NCI-H1436 treated with DMSO at 0.1 percent for 48 hours (cell line): ENCODE measurements at places on chromosomes 4 and X.

- DNase-seq: no peak
These were observed 76.7 kb upstream of the ARHGAP24 start for GRCh38 chr4:85398276-85398675.

DNA sequence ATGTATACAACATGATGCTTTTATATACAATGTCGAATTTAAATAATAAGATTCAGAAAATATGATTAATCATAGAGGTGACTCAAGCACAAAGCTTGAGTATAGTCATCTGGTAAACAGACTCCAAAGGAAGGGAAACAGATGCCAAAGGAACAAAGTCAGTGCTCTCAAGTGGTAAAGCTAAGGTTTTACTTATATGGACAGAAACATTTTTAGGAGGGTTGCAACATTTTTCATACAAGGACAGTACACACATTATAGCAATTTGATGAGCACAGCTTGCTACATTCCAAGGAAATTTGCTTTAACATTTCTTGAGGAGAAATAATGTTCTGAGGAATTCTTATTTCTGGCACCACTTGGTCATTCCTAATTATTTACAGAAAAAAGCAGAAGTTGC is 333.4 kb upstream of the AADAT start:
- no peak for DNase-seq

- no peak for DNase-seq
These were observed 10.1 kb downstream of the FGFRL1 start for GRCh38 chr4:1021386-1022050.

DNA sequence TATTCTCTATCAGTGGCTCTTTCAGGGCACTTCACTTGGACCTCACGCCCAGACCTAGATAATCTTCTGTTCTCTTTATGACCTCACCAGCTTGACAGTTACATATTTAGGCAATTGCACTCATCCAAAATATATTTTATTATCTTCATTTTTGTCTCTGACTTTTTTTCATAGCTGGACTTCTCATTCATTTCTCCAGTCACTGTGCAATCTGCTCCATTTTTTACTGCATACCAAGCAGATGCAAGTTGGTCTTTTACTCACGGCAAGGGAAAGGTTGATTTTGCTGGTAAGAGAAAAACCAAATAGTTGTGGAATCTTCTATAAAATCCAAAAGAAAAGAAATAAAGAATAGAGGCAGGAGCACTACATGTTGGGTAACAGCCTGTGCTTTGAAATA is 31.7 kb downstream of the MAD2L1 start:
- DNase-seq: no peak

DNA sequence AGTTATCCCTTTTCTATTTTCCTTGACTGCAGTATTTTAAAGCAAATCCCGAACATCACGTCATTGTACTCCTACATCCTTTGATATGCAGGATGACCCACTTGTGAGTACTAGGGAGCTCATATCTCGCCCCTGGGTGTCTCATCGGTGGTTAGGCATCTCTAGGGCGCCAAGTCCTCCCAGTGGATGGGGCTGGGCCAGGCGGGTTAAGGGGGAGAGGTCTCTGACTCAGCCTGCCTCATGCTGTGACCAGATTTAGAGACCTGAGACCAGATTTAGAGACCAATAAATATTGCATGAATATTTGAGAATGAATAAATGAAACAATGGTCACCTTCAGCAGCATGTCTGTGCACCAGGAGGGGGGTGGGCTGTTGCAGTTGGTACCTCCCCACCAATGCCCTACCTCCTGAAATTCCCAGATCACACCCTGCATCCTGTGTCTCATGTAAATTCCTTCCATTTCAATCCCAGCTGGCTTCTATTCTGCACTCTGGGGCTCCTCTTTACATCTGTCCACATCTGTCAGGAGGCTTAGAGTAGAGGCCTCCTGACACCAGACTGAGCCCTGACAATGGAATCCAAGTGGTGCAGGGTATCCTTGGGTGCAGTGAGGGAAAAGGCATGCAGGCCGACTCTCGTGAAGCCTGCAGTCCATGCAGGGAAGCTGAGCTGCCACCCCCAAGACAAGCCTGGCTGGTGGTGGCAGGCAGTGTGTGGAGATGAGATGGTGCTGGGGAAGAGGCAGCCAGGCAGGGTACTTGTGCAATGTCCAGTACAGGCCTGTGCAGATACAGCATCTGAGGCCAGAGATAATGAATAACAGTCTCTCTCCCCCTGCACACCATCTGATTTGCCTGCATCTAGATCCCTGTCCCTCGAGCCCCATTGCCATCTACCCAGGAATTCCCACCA is 5.2 kb downstream of the APLN start:
- DNase-seq: no peak

DNA sequence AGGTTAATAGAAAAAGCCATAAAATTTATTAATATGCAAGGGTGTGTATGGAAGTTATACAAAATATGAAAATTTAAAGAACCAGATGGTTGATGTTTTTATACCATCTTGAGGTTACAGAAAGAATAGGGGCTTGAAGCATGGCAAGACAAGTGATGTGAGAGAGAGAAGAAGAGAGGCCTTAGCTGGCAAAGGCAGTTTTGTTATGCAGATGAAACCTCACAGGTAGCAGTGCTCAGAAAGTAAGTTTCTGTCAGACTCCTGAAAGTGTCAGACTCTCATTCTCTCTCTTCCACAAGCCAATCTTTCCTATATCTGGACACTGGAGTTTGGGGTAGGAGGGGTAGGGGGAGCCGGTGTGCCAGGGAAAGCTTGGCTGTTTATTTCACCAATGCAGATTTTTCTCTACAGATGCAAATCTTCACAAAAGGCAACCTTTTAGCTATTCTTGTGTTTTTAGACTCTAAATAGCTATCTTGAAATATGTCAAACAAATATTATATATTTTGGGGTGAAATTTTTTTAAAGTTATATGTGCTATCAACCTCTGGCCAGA is 124.5 kb downstream of the CFAP299 start:
- no peak for DNase-seq

DNA sequence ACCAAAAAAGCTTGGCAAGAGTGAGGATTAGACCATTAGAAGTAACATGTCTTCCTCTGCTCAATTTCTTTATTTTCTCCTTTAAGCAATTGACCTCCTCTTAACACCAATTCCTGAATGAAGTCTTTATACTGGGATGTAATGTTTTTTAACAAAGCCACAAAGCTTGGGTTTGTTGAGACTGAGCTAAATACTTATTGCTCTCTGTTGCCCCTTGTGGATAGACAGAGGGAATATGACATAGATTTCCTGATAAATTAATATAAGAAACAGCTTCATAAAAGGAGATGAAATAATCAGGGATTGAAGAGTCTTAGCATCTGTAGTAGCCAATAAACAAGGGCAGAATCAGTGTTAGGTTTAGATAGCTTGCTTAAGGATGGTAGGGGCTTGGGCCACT is 57.6 kb downstream of the CCDC160 start:
- DNase-seq: no peak

- DNase-seq: no peak
These were observed 3.4 kb downstream of the CXCL8 start for GRCh38 chr4:73743795-73744194.

- DNase-seq: no peak
These were observed 1646.9 kb upstream of the ADGRL3 start for GRCh38 chr4:59553063-59553720.

DNA sequence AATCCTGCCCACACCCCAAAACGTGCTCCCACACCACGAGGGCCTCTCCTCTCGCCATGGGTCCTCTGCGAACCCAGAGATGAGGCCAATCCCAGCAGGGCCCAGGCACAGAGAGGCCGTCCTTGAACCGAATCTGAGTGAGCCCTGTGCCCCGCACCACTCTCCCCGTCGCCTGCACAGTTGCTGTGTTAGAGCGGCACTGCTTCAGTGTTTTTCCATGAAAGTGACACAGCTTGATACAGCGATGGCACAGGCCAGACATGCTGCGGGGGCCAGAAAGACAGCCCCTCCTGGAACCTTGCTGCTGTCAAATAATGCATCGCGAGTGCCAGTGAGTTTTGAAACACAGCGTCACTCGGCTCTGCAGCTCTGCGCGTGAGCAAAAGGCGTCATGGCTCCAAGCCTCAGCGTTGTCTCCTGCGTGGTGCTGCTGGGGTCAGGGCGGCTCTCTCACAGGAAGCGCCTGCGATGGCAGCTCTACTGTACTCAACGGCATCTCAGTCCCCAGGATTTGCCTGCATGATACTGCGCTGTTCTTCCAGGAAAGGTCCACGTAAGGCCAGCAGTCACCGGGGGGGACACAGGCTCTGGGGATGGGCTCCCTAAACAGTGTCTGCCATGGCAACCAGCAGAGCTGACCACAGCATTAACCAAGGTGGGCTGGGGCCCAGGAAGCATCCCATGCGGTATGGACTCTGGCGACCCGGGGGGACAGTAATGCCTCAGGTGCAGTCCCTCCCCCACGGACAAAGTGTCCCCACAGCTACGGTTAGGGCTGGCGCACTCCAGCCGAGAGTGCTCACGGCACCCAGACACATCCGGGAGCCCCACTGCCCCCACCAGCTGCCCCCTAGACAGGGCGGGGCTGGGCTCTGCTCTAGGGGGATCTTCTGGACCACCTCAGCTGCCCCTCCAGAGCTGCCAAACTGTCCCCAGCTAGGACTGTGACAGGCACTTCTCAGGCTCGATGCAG is 63.1 kb downstream of the ACOX3 start:
- no peak for DNase-seq

- no peak for DNase-seq
These were observed 36.9 kb upstream of the MAN2B2 start for GRCh38 chr4:6538111-6538510.

DNA sequence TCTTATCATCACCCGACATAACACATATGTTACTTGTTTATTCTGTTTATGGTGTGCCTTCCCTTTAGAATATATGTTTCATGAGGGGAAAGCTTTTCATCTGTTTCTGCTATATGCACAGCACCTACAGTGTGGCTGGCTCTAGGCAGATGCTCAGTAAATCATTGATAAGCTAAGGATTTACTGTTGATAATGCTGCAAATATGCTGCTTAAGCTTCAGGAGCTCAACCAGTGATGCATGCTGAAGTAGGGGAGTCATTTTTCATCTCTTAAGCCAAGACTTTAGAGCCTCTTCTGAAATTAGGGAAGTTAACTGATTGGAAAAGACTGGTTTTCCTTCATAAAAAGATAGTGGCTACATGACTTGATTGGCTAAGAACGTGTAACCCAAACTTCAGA is 16.4 kb downstream of the FAT4 start:
- no peak for DNase-seq

GRCh38 chr4:6550821-6551220 is 24.2 kb upstream of the MAN2B2 start:
- DNase-seq: no peak

GRCh38 chr4:152165146-152165545 is 370.7 kb downstream of the FBXW7 start:
- DNase-seq: no peak

- no peak for DNase-seq
These were observed 14.7 kb upstream of the VSIG1 start for GRCh38 chrX:108029928-108030711.

DNA sequence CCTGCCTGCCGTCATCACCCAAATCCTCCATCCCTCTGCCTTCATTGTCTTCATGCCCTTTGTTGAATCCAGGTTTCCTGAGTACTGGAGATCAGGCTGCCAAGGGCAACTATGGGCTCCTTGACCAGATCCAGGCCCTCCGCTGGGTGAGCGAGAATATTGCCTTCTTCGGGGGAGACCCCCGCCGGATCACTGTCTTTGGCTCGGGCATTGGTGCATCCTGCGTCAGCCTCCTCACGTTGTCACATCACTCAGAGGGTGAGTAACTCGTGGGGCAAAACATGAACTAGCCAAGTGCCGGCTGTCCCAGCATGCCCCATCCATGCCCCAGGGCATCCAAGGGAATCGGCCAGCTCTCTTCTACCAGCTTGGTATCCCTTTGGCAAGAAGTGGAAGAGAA is 19.4 kb downstream of the NLGN3 start:
- DNase-seq: no peak

DNA sequence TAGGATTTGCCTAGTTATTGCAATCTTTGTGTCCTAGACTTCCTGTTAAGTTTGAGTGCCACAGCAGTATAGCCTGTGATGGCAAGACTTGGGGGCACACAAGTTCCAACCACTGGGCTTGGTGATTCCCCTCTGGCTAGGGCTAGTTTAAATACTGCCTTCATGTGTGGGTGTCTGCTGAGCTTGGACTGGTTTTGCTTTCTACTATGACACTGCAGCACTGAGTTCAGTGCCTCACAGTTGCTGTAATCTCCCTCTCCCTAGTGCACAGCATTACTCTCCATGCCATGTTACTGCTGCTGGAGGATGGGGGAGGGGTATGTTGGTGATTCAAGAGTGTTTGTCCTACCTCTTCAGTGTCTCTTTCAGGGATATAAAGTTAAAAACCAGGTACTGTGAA is 379.6 kb downstream of the IL15 start:
- no peak for DNase-seq

DNA sequence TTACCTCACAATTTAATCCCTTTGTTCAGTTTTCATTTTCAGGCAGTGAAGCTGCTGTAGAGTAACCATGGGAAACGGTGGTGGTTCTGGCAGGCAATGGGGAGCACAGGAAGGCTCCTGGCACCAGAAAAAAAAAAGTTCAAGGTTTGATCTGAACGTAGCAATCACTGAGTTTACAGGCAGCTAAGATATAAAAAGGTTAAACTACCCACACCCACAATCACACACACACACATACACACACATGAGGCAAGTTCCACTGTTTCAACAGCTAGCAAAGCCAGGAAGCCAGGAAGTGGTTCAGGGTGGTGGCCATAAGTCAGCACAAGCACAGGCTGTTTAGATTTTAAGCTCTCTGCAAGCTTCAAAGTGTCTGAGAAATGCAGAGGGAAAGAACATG is at the start of gene SULT1B1:
Gene SULT1B1 (minus strand): TSS at position 166 of the 400 bp plus-strand sequence. CDS start 5,403 bp downstream, outside the sequence.
- DNase-seq: no peak

DNA sequence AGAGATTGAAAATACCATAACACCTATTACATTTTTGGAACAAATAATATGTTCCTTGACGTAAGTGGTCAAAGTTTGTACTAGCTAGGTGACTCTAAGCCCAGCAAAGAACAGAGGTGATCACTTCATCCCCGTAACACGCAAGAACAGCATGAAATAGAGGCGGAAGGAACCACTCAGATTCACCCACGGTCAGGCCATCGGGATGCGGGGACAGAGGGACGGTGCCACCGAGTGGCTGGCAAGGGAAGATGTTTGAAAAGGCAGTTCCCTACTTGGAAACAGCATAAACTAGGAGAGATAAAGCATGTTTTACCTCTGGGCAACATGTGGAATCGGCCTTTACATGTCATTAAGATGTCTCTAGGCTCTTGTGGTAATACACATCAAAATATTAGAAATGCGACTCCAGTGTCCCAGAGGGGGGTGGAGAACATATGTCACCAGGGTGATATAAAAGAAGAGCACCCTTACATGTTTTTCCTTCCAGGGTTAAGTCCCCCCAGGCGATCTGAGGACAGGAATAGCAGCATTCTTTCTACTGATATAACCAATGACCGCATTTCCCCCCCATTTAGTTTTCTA is 84.0 kb downstream of the PHKA2 start:
- DNase-seq: no peak
